GOT3 (cell line): ENCODE measurements at places on chromosomes 7 and 10.

DNA sequence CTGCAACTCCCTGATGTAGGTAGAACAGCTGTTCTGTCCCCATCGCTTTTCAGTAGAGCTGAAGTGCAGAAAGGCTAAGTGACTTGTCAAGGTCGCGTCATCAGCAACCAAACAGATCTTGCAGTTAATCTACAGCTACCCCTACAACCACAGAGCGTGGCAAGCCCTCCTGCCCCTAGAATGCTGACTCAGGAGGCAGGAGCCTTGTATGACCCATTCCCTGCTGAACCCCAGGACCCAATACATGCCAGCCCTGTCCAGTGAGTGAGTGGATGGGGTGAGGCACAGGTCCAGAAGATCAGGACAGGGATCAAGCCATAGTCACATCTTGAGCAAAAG, 26.6 kb upstream of the GJD4 start:
- no peak for DNase-seq

DNA sequence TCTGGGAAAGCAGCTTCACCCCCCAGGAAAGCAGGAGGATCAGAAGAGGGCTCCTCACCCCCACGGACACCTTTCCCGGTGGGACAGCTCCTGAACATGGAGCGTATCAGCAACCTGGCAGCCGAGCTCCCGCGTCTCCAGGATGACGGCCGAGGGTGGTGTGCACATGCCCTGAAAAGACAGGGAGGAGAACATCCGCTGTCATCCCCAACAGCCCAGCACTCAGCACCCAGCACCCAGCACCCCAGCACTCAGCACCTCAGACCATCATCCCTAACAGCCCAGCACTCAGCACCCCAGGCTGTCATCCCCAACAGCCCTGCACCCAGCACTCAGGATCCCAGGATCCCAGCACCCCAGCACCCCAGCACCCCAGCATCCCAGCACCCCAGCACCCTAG, 3.9 kb upstream of the CFAP46 start:
- DNase-seq = no peak

DNA sequence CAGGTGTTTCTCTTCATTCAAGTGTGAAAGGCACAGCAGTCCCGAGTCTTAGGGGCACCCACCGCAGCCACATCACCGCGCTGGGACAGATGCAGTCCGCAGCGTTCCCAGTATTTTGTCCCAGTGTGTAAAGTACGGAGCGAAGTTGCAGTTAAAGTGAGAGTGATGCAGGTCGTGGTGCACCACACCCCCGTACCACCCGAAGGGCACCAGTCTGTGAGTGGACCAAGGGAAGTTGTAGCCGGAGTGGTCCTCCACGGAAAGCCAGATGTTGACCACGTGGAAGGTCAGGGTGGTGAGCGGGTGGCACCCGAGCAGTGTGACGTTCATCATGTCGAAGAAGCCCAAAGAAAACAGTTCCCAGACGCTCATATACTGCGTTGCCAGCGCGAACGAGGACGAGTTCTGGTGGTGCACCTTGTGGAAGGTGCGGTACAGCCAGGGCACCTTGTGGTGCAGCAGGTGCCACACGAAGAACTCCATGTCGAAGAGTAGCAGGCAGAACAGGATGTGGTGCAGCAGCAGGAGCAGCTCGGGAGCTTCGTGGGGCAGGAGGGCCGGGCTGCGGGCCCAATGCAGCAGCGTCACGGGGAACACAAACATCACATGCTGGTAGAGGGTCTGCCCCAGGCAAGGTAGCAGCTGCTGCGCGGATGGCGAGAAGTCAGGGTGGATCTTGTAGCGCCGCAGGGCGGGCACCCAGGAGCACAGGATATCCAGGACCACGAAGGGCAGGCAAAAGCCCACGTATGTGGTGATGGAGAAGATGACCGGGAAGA, 526 bp downstream of the CH25H start:
- DNase-seq = no peak

DNA sequence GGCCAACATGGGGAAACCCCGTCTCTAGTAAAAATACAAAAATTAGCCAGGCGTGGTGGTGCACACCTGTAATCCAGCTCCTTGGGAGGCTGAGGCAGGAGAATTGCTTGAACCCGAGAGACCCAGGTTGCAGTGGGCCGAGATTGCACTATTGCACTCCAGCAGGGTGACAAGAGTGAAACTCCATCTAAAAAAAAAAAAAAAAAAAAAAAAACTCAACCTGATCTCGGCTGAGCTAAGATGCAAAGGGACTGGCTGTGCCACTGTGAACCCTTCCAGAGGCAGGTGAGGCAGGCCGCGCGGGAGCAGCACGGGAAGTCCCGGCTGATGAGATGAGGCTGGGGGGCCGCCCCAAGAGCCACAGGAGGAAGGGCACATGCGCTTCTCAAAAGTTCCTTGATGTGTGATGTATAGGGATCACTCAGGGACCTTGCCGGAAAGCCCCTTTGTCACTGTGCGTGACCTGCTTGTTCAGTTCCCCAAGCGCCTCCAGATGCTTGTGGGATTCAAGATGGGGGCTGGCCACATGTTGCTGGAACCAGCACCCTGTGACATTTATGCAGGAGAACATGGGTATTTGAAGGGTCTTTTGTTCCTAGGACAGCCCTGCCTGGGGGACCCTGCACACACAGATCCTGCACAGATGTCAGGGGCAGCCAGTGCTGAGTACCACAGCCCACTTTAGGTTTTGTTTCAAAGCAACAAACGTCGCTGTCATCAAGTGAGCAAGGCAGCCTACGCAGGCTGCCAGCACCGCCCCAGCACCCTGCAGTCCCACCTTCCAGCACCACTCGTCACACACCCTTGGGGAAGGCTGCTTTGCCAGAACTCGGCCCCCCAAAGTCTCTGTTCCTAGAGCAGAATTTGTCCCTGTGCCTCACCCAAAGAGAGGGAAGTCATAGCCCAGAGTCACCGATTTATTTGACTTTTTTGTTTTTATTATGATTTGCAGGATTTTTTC, 74.8 kb upstream of the SH2B2 start:
- no peak for DNase-seq

GRCh38 chr10:59018977-59019376, 157.5 kb upstream of the PHYHIPL start:
- DNase-seq = no peak

DNA sequence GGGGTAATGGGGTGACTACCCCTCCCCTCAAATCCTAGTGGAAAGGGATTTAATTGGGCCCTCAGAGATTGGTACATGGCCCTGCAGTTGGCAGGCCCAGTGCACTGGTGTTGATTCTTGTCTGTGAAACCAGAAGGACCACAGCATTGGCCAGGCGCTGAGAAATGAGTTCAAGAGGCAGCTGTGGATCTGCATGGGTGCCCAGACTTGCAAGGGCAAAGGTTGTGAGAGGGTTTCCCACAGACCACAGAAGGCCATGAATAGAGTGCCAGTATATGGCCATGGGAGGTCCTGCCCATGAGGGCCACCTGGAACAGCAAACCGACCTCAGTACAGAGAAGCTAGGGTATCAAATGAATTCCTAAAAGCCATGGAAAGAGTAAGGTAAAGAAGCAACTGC, 32.9 kb downstream of the TMEM168 start:
- DNase-seq = no peak

DNA sequence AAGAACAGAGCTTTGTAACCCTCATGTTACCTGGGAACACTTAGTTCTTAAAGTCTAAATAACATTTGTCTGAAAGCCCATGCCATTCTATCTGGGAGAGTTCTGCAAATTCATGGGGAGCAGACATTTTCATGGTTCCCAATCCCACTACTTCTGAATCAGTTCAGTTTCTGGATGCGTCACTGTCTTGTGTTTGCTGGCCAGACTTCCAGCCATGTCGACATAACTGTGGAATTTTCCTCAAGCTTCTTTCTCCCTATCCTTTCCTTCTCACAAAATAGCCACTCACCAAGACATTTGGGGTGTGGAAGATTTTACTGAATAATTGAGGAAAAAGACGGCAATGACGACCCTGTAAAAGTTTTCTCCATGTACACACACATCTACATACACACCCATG, 272.5 kb downstream of the NEBL start:
- DNase-seq = no peak

DNA sequence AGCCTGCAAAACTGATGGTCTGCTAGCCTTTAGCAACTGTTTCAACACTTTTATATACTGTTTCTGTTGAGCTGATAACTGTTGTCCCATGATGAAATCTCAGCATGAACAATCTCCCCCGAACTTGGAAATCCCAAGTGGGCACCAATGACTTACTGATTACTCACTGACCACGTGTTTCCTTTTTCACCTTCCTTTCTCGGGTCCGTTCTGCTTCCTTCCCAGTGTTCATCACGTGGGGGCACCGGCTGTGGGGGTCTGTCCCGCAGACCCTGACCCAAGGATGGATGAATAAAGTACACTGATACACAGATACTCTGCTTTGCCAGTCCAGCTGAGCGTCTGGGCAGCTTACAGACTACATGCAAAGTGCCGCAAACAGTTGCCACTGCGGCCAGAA, 39.0 kb upstream of the RASGEF1A start:
- no peak for DNase-seq

GRCh38 chr10:128572696-128573095, 446.5 kb upstream of the MKI67 start:
- DNase-seq = no peak

- no peak for DNase-seq
These were observed 72.3 kb upstream of the APBB1IP start for GRCh38 chr10:26365681-26366358.

DNA sequence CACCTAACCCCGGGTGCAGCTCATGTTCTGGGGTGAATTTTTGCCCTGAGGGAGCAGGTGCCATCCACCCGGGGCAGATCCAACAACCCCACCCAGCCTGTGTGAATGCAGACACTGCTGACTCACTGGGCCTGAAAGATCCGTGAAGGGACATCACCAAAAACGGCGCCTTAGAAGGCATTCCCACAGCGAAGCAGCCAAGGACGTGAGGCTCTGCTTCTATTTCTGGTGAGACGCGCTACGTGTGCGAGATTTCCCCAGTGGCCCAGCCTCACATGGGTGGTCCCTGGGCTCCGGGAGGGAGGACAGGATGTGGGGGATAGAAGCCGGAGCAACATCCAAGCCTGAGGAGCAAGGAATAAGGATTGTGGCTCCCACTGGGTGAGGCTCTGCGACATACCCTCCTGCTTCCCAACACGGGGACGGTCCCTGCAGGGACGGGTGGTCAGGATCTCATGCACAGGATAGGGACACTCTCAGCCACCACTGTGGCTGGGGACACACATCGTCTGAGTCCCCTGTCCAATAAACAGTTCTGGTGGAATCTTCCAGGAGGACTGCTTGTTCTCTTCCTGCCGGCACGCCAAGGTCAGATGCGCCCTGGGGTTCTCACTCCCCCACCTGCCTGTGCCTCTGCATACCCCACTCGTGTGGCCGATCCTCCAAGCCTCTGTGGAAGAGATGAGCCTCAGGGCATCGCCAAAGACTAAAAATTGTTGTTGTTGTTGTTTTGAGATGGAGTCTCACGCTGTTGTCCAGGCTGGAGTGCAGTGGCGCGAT, 70.2 kb downstream of the ZRANB1 start:
- no peak for DNase-seq

- no peak for DNase-seq
These were observed 508.7 kb upstream of the SEMA3D start for GRCh38 chr7:85695533-85695932.

GRCh38 chr10:126315494-126316177, 72.6 kb downstream of the ADAM12 start:
- DNase-seq = no peak

GRCh38 chr7:391411-391951, 101.5 kb downstream of the FOXL3 start:
- no peak for DNase-seq

DNA sequence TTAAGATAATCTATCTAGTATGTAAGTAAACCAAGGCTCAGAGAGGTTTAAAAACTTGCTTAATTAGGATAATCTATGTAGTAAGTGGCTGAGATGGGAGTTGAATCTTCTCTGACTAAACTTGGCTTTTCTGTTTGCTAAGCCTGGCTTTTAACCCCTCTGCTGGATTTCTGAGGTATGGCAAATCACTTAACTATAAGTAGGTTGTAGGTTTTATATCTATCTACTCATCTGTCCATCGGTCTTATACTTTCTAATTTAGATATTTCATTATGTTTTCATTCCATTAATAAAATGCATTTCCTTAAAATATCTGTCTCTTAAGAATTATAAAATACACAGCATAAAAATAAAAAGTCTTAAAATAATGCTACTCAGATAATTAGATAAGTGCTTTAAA, 59.4 kb downstream of the ST7 start:
- DNase-seq = no peak

- DNase-seq = no peak
These were observed 46.9 kb upstream of the GNAI1 start for GRCh38 chr7:80087771-80088170.

GRCh38 chr7:149292462-149292823, 30.4 kb downstream of the ZNF783 start:
- no peak for DNase-seq

- no peak for DNase-seq
These were observed 34.9 kb upstream of the ELAPOR2 start for GRCh38 chr7:87094322-87094721.

DNA sequence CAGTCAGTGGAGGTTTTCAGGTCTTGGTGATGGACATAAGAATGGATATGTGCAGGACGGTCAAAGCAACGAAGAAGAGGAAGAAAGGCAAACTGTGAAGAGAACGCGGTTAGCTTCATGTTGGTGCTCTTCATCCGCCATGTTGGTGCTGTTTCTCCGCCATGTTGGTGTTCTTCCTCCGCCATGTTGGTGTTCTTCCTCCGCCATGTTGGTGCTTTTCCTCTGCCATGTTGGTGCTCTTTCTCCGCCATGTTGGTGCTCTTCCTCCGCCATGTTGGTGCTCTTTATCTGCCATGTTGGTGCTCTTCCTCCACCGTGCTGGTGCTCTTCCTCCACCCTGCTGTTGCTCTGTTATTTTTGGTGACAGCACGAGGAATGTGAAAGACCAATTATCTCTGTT, 95.4 kb downstream of the DOCK1 start:
- no peak for DNase-seq

- no peak for DNase-seq
These were observed 314.7 kb downstream of the PLXNA4 start for GRCh38 chr7:132261327-132262159.

GRCh38 chr7:1480670-1481069, 21.4 kb upstream of the MICALL2 start:
- no peak for DNase-seq

DNA sequence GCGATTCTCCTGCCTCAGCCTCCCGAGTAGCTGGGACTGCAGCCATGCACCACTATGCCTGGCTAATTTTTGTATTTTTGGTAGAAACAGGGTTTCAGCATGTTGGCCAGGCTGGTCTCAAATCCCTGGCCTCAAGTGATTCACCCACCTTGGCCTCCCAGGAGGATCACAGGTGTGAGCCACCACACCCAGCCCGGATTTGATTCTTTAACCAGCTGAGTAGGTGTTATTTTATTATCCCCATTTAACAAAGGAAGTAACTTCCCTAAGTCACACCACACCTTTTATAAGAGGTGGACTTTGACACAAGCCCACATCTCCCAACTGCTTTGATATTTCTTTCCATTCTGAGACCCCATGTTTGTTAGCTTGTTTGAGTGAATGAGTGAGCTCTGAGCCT, 25.0 kb downstream of the SLC25A28 start:
- no peak for DNase-seq

GRCh38 chr7:80249619-80250295, 115.1 kb downstream of the GNAI1 start:
- no peak for DNase-seq
